ENCODE measurements at places on chromosomes 1 and 21.

GRCh38 chr1:55288245-55288644 lies 73.1 kb upstream of the USP24 start:
- no peak for DNase-seq

DNA sequence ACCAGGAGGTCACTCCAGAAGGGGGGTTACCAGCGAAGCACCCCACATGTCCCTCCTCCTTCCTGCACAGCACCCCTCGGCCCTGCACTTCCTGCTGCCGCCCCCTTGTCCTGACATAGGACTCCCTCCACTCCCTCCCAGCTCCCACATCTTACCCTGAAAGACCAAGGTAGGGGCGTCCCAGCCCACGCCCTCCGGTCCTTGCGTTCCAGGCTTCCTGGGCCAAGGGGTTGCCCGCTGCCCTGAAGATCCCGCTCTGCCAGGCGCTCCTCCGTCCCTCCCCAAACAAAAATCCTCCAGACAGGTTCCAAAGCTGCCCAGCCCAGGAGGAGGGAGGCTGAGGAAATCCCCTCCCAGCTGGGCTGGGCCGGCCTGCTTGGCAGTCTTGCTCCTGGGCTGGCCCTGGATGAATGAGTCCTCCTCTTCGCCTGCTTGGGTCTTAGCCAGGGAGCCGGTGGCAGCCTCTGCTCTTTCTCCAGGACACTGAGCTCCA lies at the start of gene RHBDL2:
TSS of gene RHBDL2 (minus strand) at position 304 of the 493 bp plus-strand sequence. CDS start 22,618 bp downstream, outside the sequence.
- DNase-seq = no peak

DNA sequence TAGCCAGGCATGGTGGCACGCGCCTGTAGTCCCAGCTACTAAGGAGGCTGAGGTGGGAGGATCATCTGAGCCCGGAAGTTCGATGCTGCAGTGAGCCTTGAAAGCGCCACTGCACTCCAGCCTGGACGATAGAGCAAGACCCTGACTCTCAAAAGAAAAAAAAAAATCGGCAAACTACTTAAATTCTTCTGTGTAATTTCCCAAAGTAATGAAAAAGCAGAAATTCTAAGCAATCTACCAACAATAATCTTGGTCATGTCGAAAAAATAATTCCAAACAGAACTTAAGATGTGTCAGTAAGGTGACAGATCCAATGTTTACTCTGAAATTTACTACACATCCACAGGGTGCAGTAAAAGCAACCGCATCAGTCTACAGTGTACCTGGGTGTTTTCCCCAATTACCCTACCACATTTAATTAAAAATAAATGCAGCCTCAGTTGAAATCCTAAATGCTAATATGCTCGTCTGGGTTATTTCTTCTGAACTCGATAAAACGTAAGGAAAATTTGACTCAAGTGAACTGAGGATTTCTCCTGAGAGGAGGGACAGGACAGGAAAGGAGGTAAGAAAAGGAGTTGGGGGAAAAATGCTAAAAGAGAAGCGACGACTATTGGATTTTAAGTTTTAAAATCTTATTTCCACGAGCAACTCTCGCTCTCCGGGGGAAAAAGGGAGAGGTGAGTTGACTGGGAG lies 801 bp downstream of the EPRS1 start:
- DNase-seq = no peak

GRCh38 chr1:232012773-232013386 lies 386.3 kb downstream of the DISC1 start:
- peak; percentile 52 for DNase-seq

- DNase-seq = no peak
Measured at GRCh38 chr1:1308756-1309250, 406 bp downstream of the PUSL1 start.

GRCh38 chr1:117061986-117062415 lies 1.9 kb downstream of the TTF2 start:
- DNase-seq = peak; percentile 93

GRCh38 chr1:215765833-215766232 lies 198.7 kb downstream of the KCTD3 start:
- no peak for DNase-seq

DNA sequence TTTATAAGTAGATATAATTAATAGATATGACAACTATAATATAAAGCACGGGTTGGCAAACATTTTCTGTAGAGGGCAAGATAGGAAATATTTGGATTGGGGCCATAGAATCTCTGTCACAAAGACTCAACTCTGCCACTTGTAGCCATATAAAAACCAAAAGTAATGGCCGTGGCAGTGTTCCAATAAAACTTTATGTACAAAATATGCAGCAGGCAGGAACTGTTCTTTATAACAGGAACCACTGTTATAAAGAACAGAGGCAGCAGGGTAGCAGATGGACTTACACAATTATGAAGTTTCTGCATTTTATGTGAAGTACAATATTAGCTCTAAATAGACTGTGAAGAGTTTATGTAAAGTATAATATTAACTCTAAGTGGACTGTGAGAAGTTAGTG lies 16.9 kb upstream of the QSOX1 start:
- peak; percentile 45 for DNase-seq

- DNase-seq = no peak
Measured at GRCh38 chr21:37357691-37358090, 8.9 kb upstream of the DYRK1A start.

- peak; percentile 36 for DNase-seq
Measured at GRCh38 chr21:30340714-30341573, 3.5 kb upstream of the KRTAP27-1 start.

DNA sequence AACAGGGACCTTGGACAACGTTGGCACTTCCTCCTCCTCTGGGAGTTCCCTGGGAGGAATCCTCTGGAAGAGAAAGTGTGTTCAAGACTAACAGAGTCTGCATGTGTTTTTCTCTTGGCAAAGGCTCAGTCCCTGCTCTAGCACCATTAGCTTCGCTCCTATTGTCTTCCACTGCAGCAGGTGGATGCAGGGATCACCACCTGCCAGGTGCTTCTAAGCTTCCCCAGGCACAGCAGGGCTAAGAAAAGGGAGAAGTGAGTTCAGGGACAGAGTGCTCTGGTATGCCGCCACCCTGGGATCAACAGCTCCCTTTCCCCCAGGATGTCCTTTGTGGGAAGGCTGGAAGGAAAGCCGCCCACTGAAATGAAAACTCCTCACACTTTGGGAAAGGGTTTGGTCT lies 43.9 kb upstream of the IL20 start:
- no peak for DNase-seq

GRCh38 chr1:231613419-231614349 lies 12.9 kb upstream of the DISC1 start:
- DNase-seq = peak; percentile 55

GRCh38 chr1:109104364-109105151 lies 9.4 kb upstream of the ELAPOR1 start:
- peak; percentile 65 for DNase-seq

- DNase-seq = peak; percentile 79
Measured at GRCh38 chr1:154440036-154440804, 35.1 kb downstream of the IL6R start.

GRCh38 chr1:13779930-13780329 lies 79.9 kb downstream of the PRDM2 start:
- no peak for DNase-seq

DNA sequence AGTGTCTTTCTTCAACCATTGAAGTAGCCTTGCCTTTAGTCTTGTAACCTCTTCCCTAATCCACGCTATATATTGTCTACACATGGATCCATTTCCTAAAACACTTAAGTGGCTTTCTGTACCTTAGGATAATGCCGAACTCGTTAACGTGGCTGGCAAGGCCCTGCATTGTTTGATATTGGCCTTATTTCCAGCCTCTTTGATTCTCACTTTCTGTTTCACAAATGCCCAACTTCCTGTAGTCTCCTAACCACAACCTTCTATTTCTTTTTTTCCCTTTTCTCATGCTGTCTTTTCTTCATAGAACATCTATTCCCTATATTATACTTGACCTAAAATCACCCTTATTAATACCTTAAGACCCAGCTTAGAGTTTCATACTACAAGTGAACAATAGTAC lies 536.0 kb downstream of the LMO4 start:
- DNase-seq = peak; percentile 32

GRCh38 chr21:14554948-14555347 lies 8.8 kb upstream of the SAMSN1 start:
- peak; percentile 32 for DNase-seq

All from suppressor macrophage treated with lipopolysaccharide for 1 hour (primary cell).